Upper lobe of right lung (tissue), 1 donor: ENCODE measurements at places on chromosomes 12 and 14. TPM values are rescaled to one million over a fixed set of nuclear protein-coding genes. Genes with fewer than 3 reads are reported as not detected.

FAM181A gene
- total RNA-seq, result 3.5 TPM

DNA sequence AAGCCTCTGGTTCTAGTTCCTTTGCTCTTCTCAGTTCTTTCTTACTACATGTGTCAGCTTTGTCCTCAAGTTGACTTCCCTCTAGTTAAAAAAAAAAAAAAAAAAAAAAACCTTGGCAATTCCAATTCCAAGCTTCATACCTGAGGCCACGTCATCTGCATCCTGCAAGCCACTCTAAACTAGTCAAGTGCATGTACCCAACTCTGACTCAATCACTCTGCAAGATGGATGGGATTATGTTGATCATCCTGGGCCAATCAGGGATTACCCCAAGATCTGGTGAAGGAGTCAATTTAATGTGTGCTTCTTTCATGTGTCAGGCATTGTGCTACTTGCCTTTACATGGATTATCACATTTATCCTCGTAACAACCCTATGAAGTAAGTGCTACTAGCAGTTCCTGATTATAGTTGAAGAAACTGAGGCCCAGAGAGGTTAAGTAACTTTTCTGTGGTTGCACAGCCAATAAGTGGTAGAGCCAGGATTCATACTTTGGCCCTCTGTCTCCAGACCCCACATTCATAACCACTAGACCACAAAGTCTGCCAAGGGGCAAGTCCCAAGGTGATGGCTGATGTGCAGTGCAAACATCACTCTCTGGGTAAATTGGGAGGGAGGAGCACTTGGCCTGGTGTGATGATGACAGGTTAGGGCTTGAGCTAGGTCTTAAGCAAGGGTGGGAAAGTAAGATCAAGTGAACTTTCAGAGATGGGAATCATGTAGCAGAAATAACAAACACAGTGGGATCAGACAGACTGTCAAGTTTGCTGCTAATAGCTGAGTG lies 17.3 kb upstream of the CCND2 start:
- no peak for DNase-seq

GRCh38 chr14:40911141-40911540 lies 695.5 kb upstream of the LRFN5 start:
- no peak for DNase-seq

KRT85 gene
- not detected for total RNA-seq

GRCh38 chr14:67820428-67820971 lies 921 bp downstream of the RAD51B start:
- no peak for DNase-seq

ANKRD13A gene
- 54.0 TPM for total RNA-seq

DNA sequence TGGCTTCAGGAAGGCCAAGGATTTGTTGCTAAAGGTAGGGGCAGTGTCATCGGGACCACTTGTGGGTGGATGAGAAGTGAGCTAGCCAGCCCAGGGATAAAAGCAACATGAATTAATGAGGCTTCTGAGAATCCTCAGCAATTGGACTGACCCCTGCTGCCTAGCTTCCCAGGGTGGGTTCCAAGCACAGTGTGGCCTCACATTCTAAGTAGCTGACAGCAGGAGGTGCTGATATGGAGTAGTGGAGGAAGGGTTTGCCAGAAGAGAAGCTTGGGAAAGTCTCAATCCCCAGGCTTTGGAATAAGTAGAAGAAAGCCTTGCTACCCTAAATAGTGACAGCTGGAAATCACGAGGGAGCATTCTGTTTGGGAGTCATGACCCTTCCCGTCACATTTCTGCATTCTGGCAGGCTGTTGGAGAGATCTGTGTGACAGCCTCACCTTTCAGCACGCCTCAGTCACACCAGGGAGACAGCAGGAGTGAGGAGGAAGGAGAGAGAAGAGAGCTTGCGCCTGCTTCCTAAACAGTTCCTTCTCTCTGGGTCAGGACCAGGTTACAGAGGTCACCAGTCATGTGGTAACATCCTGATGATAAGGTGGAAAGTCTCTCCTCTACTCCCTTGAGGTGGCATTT lies 31.2 kb downstream of the DACT1 start:
- no peak for DNase-seq

- DNase-seq, result no peak
These were observed 145.9 kb upstream of the SLCO1C1 start for GRCh38 chr12:20549108-20549719.

- no peak for DNase-seq
These were observed 32.1 kb downstream of the RPH3A start for GRCh38 chr12:112823582-112824149.

DNA sequence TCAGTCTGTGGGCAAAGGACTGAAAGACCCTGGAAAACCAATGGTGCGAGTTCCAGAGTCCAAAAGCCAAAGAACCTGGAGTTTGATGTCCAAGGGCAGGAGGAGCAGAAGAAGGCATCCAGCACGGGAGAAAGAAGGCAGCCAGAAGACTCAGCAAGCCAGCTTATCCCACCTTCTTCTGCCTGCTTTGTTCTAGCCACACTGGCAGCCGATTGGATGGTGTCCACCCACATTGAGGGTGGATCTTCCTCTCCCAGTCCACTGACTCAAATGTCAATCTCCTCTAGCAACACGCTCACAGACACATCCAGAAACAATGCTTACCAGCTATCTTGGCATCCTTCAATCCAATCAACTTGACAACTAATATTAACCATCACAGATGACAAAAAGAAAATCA lies 57.2 kb upstream of the CAPRIN2 start:
- no peak for DNase-seq

PLEKHH1 gene
- total RNA-seq, result 2.3 TPM

DNA sequence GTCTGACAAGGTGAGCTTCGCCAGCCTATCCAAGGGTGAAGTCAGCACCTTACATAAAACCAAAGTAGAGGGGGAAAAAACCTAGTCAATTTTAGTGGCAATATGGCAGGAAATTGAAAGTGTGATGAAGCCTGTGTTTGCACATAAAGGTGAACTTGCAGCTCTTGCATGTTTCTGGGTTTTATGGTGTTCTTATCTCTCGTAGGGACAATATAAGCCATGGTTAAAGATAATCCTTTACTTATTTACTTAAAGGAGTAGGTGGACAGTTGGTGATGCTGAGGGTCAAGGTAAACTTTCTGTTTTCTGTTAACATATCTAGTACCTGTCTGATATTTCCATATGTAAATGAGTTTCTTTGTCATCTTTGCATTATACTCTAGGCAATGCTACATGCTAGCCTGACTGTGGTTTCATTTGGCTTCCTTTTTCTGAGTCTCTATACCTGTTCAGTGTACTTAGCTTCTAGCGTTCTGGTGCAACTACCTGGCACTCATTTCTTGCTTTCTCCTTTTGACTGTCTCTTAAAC lies 32.8 kb downstream of the CCDC91 start:
- DNase-seq, result no peak
